Stimulated activated CD4-positive, alpha-beta T cell treated with anti-CD3 and anti-CD28 coated beads, Interleukin-15, amount 100 ng/mL, for 48 hours (primary cell): ENCODE measurements at places on chromosomes 2 and 18.

DNA sequence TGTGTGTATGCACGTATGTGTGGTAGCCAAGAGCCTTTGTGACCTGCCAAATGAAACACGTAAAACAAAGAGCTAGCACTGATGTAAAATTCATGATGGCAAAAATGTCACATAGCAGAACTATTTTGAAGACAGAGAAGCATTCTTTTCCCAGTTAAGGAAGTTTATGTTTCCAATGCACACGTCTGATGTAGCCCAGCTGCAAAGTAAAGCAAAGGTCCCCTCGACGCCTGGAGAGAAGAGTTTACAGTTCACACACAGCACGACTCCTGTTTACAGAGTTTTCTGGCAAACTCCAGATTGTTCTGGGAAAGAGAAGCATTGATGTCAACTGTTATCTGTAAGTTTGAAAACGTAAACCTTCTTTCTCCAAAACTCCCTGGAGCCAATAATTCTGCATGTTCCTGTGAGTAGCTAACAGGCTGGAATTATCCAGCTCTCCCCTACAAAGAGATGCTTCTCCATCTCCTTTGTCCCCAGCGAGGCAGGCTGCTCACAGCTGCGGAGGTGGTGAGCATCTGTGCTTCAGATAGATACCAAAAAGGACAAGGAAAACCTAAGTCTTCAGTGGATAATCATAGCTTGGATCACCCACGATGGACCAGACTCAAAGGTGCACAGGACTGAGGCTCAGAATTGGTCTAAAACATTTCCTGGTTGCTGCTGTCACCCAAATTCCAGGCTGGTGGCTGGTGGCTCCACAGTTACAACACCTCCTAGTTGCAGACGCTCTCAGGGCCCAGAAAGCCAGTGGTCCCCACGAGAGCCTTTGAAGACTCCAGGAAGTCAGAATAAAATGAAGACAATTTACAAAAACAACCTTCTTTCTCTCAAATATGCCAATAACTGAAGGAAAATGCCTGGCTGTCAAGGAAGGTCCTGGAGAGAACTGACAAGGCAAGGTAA lies 87.4 kb downstream of the COL6A3 start:
- no peak for DNase-seq

- DNase-seq, result no peak
Observed at GRCh38 chr2:31382452-31383120, 32.0 kb downstream of the XDH start.

DNA sequence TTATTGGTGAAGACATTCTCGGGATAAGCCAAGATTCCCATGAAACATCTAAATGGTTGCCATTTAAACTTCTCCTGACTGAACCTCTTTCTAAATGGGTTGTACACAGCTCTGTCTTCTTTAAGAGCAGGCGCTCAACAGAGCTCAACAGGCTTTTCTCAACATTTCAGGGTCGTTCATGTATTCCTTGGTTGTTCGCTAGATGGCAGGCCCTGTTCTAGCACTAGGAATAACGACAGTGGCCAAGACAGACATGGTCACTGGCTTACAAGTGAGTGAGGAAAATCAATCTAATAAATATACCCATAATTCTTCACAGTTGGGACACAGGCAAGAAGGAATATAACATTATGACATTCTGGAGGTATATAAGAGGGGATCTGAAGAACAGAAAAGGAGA lies 154.5 kb downstream of the SMAD2 start:
- DNase-seq, result no peak

- DNase-seq, result no peak
Observed at GRCh38 chr2:239098288-239098970, 250.5 kb downstream of the TWIST2 start.

DNA sequence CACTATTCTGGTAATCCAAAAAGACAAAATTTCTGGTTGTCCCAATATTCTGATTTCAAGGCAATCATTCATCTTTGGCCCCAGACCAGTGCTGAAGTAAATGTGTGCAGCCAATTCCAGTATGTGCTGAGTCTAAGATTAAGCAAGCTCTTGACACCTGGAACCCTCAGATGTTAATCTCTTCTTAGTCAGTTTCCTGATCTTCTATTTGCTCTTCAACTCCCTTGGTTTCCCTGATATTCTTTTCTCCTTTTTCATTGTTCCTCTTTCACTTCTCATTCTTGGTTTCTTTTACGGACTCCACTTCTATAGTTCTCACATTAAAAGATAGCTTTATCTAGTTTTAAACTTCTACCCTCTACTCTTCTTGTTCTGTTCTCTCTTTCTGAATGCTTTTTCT lies 445.7 kb upstream of the FANCL start:
- DNase-seq, result no peak

- no peak for DNase-seq
Observed at GRCh38 chr2:109295070-109295780, 166.2 kb downstream of the SH3RF3 start.

DNA sequence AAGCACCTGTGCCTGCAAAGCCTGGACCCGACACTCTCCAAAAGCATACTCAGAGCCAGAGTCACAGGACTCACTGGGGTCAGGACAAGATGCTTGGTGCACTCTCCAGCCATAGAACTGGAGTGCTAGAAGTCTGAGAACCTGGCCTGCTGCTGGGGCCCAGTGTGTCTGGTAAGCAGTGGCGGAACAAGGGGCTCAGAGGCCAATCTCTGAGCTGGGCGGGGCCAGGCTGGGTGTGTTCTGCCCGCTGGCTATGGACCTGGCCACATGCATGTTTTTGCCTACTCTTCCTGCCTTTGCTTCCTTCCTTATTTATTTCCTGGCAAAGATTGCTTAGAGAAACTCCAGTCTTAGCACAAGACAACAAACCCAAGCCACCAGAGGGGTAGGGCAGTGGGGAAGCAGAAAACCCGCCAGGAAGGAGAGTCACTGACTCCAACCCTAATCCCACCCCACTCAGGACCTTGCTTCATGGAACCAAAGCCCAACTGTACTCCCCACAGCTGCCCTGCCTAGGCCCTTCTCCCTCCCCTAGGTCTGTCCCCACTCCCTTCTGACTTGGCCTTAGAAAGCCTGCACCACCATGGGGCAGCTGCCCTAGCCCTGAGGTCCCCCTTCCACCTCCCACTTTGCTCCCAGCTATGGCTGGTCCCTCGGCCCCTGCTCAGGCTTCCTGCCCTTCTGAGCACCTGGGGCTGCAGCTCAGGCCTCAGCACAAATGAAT lies 315.5 kb downstream of the CELF4 start:
- no peak for DNase-seq

DNA sequence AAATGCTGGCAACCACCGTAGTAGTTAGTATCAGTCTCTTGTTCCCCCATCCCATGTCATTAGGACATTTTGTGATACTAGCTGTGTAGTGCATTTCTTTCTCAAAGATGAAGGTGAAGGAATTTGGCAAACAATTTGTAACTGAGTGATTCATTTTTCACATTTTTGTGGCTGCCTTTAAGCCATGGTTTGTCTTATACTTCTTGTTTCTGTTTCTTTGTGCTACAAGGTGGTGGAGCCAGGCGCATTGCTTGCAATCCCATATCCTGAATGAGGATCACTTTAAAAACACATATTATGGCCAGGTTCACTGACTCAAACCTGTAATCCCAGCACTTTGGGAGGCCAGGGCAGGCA lies 40.6 kb downstream of the GPD2 start:
- DNase-seq, result no peak

GRCh38 chr2:102832789-102833188 lies 71.0 kb downstream of the TMEM182 start:
- no peak for DNase-seq

GRCh38 chr2:24576617-24577016 lies 85.6 kb downstream of the NCOA1 start:
- DNase-seq, result no peak

- DNase-seq, result no peak
Observed at GRCh38 chr2:83850071-83850725, 608.9 kb downstream of the SUCLG1 start.

- no peak for DNase-seq
Observed at GRCh38 chr2:41836948-41837347, 210.9 kb upstream of the PKDCC start.

GRCh38 chr18:70322928-70323327 lies 34.1 kb downstream of the SOCS6 start:
- no peak for DNase-seq

- no peak for DNase-seq
Observed at GRCh38 chr2:105140240-105140568, 101.3 kb upstream of the GPR45 start.

DNA sequence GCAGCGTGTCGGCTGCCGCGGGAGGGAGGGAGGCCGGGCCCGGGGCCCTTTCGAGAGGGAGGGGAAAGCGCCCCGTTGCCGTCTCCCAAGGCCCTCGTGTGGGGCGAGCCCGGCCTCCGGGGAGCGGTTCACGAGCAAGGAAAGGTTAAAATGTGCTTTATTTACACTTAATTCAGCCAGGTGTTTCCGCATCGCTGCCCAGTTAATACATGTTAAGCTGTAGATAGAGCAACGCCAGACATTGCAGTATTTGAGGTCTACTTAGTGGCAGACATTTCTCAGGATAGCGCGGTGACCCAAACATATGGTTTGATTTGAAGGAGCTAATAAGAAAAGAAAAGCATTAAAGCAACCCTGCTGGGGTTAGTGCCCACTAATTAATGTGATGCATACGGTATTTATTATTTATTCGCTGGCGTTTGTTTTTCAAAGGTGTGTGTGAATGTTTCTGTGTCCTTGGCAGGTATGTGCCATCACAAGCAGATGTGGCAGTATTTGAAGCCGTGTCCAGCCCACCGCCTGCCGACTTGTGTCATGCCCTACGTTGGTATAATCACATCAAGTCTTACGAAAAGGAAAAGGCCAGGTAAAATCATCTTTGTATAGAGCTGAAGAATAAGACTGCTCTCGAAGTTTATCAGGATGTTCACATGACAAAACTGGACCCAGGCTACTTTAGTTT lies 571 bp downstream of the EEF1B2 start:
- DNase-seq, result no peak

DNA sequence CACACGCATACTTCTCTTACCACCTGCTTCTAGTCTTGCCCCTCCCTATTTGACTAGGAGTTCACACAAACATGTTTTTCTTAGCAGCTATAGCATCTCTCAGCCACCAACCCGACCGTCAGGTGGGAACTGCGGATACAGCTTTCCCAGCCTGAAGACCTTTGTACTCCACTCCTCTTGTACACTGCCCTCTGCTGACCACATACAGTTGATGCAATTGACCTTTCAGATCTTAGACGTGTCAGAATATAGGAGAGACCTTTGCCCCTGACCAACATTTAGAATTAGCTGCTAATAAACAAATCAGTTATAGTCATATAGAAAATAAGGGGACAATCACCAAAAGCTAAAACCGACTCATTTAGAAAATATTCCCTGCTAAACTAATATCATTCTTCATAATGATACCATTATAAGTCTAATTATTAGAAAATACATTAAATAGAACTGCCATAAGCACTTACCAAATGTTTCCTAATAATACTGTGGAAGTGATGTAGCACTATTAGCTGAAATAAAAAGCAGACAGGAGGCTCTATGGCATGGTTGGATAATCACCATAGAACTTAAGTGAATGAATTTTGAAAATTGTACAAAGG lies 208.4 kb downstream of the RAD51AP2 start:
- DNase-seq, result no peak

DNA sequence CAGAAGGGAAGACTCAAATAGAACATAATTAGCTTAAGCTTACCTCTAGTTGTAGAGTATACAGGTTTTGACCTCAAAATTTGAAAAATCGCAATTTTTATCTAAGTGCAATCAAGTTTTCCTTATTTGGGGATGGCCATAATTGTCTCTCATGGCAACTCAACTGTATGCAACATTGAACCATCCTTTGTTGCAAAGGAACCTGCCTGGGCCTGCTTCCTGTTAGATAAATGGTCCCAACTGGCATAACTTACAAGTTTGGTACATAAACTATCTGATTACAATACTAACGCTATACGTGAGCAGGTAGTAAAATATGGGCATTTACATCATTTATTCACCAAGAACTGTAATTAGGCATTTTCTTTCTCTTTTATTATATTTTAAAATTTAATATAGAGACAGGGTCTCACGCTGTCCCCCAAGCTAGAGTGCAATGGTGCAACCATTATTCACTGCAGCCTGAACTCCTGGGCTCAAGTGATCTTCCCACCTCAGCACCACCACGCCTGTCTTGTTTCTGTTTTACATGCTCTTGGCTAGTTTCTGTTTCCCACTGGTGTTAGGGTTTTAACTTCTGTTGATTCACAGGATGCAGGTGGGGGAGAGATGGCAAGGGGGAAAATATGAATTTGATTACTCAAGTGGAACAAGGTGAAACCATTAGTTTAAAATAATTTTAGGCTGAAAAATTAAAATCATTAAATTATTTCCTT lies 55.3 kb upstream of the B3GNT2 start:
- DNase-seq, result no peak

DNA sequence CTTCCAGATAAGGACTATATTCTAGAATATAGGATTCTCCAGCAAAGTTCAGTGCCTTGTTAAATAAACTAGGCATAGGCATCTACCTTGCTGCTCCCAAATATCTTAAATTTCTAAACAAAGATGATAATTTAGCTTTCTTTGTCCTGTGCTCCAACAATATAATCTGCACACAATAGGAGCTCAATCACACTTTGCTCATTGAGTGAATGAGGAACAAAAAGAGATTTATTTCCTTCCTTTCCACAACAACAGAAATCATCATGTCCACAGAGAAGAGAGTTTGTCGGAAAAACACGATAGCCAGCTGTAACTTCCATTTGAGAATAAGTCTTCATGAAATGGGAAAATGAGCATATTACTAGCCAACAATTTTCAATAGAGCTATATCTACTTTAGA lies 256.7 kb downstream of the TCF4 start:
- no peak for DNase-seq

DNA sequence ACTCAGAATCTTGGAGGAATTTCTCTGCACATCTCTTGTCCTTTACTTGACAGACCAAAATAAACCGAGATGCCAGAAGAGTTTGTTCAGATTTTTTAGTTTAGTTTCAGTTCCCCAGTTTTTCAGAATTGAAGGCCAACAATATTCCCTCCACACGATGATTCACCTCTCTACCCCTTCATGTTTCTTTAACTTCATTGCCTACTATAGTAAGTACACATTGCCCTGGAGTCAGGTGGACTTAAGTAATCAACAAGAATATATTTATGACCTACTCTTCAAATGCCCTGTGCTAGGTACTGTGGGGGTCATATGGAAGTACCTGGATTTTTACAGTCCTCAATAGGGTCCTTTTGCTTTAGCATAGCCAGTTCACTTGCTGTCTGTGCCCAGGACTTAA lies 79.6 kb upstream of the CTLA4 start:
- DNase-seq, result no peak

GRCh38 chr18:73639788-73640187 lies 507.8 kb downstream of the FBXO15 start:
- no peak for DNase-seq

GRCh38 chr2:12196495-12196894 lies 450.1 kb downstream of the LPIN1 start:
- no peak for DNase-seq

DNA sequence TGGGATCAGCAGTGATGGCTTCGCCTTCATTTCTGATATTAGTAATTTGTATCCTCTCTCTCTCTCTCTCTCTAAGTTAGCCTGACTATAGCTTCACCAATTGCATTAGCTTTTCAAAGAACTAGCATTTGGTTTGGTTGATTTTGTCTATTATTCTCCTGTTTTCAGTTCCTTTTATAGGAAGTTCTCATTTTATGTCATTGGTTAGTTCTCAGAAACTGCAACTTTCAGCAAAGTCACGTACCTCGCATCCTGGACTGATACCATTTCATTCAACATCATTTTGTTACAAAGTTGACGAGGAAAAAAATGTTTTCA lies 450.8 kb downstream of the EIPR1 start:
- DNase-seq, result no peak
